Dorsolateral prefrontal cortex (tissue), 122 donors: ENCODE measurements at places on chromosomes 2 and 18. TPM values are rescaled to one million over a fixed set of nuclear protein-coding genes. Genes with fewer than 3 reads are reported as not detected.

Gene ALKAL2
- total RNA-seq = 0.88 TPM

DNA sequence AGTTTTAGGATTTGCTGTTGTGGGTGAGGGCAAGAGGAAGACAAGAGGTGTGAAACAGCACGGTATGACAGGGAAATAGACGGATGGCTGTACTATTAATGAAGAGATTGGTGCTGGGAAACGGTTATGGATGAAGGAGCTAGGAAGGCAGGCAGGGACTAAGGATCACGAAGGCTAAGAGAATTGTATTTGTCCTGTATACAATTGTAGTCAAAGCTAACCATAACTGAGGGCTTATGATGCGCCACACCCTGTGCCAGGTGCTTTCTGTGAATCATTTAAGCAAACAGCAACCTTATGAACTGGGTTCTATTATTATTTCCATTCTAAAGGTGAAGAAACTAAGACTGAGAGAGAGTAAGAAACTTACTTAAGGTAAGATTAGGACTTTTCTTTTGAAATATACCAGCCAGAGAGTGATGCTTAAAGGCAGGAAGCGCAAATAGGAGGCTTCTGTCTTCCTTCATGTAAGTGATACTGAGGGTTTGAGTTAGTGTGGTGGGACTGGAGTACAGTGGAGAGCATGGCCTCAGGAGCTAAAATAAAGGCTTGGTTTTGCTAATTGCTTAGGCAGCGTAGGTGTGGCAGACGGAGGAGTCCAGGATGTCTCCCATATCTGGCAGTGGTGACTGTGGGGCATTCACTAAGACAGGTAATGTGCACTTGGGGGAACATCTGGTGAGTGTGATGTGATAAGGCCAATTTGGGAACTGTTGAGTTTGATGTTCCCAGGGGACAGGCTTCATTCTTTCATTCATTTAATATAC, 85.8 kb downstream of the PLEKHM3 start:
- DNase-seq = no peak

DNA sequence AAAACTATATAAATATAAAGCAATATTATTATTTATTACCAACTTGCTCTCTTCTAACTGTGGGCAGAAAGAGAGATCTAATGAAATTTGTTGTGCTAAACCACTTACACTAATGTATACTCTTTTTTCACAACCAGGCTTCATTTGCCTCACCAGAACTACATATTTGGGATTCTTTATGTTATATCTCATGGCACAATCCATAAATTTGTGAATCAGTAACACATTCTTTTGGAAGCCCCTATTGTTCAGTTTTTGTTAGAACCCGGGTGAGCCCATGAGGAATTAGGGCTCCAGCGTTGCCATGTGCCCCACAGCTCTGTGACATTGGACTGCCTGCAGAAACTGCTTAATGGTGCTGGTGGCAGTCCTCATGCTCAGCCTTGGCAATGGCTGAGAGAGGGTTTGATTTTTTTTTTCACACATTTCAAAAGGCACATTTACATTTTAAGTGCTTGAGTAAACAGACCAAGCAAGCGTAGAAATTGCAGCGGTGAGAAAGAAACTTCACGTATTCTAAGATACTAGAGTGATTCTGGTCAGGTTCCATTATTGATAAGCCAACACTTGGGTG, 15.3 kb downstream of the VIT start:
- no peak for DNase-seq

Gene IL36B
- total RNA-seq = not detected

DNA sequence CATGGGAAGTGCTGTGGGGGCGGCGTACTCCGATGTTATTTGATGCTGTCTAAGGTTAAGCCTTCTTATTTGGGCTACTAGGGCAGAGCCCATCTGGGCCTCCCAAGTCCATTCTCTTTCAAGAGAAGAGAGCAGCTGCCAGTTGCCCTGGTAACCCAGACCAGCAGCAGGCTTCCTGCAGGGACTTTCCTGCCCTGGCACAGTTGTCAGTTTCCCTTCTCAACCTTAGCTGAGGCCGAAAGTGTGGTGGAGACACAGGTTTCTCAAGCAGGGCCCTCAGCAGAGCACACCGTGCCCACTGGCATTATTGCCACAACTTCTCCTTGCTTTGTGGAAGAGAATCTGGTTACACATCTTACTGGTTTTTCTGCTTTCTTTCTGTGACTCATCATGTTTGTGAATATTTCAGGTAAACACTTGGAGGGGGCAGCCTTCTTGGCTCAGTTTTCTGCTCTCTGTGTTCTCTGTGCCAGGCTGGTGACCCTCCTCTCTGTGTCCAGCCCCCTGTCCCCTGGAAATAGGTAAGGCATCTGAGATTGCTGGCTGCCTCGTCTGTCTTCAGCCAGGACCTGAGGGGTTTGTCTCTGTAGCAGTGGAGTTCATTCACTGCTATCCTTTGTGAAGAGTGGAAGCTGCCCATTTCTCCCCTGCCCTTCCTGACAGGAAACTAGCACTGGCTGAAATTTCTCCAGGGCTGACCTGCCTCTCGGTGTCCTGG, 111.0 kb downstream of the B3GNT2 start:
- no peak for DNase-seq

Gene TEKT4
- not detected for total RNA-seq

DNA sequence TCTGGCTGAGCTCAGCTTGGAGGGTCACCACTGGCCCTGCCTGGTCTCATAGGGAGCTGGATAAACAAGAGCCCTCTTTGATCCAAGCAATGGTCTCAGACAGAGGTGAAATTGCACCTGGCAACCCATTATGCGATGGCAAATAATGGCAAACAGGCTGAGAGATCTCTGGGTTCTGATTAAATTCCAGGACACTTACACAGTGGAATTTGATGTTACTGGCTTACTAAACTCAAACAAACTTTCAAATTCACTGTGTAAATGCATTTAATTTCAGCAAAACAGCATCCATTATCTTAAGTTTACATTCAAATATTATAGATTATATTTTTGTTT, 19.5 kb upstream of the STAT4 start:
- no peak for DNase-seq

DNA sequence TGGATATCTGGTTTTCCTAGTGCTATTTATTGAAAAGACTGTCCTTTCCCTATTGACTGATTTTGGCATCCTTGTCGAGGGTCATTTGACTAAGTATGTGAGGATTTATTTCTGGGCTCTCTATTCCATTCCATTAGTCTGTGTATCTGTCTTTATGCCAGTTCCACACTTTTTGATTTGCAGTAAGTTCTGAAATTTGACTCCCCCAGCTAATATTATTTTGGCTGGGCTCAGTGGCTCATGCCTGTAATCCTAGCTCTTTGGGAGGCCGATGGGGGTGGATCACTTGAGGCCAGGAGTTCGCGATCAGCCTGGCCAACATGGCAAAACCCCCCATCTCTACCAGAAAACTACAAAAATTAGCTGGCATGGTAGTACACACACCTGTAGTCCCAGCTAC, 46.8 kb upstream of the GAREM2 start:
- no peak for DNase-seq

GRCh38 chr2:241728627-241729026, 5.8 kb upstream of the D2HGDH start:
- DNase-seq = peak; percentile 79

Gene CPS1
- total RNA-seq = 11.4 TPM

GRCh38 chr2:131402320-131403039, 38.5 kb upstream of the RAB6D start:
- DNase-seq = no peak

DNA sequence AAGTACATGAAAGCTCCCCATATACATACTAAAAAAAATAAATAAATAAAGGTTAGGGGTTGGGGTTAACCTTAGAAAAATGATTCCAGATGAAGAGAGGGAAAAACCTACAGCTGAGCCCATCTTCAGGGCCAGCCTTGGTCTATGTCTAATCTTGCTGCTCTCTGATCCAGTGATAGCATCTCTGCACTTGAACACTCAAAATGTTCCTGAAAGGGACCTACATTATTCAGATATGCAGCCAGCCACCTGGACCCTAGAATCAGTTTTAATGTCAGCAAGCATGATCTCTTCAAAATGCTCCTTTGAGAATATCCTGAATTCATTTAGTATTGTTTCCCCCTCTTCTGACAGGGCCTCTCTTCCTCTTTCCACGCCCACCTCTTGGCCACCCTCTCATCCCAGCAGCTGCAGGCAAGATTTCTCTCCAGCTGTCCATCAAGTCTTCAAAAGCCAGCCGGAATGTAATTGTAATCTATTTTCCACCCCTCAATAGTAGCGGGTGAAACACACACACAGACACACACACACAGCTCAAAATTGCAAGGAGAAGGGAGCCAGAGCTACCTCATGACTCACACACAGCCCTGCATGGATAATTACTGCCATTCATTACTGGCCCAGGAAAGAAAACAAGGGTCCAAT, 135.5 kb downstream of the MYO3B start:
- no peak for DNase-seq

DNA sequence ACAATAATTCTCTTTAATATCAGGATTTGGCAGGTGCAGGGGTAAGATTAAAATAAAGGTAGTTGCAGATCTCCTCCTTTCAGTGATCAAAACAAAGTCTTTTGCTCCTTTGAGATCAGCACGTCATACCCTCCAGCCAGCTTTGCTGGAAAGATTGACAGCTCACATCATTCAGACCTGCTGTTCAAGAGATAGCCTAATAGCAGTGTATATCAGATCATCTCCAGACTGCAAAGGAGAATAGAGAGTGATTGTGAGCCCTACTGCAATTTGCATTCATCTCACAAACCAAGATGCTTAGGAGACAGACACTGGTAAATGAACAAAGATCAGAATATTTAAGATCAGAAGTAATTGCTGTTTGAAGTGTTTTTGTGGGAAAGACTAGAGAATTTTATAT, 135.8 kb upstream of the DSEL start:
- DNase-seq = no peak

Gene MPP4
- 1.3 TPM for total RNA-seq

DNA sequence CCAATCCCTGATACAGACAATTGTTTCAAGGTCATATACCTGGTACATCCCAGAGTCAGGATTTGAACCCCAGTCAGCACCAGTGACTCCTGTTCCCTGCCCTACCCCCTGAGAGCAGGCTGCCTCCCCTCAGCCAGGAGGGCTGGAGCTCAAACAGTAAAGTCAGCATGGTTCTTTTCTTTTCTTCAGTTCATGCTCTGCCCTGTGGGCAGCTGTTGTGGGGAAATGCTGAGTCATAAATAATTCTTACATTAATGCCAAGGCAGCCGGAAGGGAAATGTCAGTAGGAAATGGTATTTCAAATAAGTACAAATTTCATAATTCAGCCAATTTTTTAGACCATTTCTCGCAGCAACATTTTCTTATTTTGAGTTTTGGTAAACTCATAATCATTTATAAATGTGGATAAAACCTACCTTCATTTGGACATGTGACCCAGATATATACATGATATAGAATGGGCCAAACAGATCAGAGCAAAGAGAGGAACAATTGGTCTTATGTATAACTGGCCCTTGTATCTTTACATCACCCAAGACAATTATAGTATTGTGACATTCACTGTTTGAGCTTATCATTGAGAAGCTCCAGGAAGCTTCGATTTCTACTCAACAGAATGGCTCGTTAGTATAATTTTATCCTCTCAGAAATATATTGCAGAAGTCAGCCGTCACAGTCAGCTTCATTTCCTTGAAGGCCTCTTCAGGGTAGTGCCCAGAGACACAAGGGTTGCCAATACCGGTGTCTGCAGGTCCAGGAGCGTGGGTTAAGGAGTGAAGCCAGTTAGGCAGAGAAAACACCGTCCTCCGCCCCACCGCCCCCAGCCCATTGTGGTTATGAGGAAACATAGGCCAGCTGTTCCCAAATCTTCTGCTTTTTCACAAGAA, 28.0 kb upstream of the SCYGR1 start:
- DNase-seq = no peak

DNA sequence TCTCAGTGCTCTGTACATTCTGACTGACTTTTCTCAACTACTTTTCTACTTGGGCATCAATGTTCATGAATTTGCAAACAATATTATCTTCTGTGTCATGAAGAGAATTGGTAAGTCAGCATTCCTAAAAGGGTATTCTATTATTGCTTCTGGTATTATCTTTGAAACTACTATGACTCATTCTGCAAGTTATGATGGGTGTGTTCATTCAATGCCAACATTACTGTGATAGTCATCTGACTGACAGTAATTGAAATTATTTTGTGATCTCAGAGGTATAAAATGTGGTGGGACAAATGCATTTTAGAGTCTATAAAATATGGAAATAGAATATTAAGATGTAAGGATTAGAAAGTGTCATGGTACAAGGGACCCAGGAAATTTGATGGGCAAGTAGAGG, 736.0 kb upstream of the CELF4 start:
- DNase-seq = no peak

DNA sequence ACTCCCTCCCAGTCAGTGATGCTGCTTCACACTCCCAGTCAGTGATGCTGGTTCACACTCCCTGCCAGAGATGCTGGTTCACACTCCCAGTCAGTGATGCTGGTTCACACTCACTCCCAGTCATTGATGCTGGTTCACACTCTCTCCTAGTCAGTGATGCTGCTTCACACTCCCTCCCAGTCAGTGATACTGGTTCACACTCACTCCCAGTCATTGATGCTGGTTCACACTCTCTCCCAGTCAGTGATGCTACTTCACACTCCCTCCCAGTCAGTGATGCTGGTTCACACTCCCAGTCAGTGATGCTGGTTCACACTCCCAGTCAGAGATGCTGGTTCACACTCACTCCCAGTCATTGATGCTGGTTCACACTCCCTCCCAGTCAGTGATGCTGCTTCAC, 34.3 kb upstream of the KCNG2 start:
- DNase-seq = no peak

DNA sequence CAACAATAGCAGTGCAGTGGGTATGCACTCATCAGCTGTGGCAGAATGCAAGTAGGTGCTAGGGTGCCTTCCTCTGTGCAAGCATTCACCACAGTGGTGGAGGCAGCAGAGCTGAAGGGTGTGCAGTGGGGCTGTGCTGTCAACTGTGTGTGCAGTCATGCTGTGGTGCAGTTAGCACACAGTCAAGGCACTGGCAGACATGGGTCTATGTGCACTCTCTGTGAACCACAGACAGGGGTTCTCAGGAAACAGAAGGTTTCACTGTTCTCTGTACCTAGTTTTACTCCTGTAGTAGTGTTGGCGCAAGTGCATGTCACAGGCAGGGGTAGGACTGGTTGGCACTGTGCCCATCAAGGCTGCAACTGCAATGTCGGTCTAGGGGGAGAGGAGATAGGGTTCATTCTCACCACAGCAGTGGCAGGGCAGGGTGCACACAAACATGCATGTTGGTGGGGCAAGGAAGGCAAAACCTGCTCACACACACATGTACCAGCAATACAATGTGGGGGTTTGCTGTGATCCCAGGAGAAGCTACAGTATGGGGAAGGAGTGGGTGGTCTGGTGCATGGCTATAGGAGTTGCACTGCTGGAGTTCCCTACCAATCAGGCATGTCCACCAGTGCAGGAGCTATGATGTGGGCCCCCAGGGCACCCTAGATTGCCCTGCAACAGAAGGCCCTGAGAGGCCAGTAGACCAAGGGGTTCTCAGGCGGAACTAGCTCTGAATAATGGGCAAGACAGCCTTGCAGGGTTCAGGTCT, 242.7 kb upstream of the DDX18 start:
- no peak for DNase-seq

DNA sequence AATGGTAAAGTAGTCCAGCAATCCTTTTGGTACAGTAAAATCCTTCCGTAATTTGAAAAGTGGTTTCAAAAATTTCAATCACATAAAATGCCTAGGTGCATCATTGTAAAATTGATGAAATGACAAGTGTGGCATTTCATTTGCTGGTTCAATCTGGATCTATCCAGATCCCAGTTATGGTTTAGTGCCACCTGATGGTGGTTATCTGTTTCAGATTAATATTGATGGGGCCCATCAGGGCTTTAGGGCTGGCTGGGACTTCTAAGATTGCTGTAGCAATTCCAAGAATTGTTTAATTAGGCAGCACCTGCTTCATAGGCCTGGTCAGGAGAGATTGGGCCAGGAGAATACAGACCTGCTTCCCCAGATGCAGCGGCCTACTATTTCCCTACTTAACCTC, 55.5 kb upstream of the PIK3C3 start:
- DNase-seq = no peak

- no peak for DNase-seq
Measured at GRCh38 chr2:235144291-235144690, 192.5 kb downstream of the SH3BP4 start.
